ENCODE measurements at places on chromosomes 6 and 20. TPM values are rescaled to one million over a fixed set of nuclear protein-coding genes. Genes with fewer than 3 reads are reported as not detected.

DNA sequence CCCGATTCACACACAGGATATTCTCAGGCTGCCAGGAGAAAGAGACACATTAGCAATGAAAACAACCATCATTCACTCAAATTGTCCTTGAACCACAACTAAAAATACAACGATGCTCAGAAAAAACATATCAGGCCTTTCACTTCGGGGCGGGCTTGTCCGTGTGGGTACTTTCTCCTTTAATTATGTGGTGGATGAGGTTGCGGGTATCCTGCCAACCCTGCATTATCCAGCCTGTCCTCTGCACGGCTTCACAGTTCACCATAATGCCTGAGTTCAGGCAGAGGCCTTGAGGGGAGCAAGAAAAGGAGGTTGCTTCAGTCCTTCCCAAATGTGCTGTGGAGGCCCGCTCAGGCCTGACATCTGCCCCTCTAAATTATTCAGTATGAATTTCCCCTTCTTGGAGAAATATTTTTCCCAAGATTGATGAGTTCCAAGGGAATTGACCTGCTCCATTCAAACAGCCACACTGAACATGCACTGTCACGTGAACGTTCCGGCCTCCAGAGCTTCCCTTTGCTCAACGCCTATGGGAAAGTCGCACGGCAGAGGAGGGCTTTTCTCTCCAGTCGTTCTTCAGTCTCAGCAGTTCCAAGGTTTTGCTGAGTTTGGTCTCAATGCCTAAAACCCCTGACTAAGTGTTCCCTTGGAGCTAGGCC is 70.3 kb downstream of the MYLK4 start:
- no peak for DNase-seq

DNA sequence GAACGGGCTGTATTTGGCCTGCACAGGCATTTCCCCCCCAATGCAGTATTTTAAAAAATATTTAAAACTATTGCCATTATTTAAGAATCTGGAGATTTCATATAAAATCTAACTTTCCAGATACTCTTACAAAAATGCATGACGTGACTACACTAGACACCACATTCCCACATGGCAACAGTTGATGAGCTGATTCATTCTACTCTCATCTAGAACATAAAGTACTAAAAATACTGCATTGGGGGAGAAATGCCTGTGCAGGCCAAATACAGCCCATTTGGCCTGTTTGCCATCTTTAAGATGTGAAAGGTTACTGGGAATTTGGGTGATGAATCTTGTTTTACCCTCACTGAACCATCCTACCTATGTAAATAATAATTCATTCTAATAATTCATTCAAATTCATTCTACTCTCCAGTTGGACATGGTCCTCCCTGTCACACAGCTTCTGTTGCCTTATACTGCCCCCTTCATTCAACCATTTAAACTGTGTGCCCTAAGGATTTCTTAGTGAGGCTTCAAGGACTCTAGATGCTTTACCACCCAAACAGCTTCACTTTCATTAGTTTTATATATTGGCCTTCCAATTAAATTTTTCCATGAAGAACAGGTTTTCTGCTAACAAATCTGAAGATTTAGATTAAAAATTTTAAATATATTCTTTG is 6.9 kb upstream of the ZSCAN16 start:
- no peak for DNase-seq

DNA sequence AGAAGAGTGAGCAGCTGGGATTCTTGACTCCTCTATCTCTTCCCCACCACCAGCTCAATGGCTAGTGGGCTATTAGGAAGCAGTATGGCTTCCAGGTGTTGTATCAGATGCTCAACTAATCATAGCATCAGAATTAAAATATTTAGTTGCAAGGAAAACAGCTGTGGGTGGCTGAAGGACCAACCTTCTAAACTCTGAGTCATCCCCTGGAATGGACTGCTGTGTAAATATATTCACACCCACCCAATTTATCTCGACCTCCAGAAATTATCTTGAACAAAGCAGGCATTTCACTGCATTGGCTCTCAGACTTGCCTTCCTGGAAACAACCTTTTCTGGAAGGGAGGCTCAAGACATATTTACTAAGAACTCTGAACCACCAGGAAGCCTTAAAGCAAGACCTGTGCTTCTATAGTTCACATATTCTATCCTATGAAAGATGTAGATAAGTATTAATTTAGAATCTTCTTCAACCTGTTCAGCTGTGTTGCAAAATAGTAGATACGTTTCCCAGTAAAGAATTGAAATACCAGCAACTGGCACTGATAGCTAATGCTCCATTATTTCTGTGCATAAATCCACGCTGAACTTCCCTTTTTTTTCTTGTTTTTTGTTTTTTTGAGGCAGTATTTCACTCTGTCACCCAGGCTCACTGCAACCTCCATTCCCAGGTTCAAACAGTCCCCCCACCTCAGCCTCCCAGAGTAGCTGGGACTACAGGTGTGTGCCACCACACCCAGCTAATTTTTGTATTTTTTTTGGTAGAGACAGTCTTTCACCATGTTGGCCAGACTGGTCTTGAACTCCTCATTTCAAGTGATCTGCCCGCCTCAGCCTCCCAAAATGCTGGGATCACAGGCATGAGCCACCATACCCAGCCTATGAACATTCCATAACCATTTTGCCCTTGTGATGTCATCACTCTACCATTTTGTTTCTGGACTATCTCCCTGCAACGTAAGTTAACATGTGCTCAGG is 56.9 kb upstream of the CD2AP start:
- DNase-seq, result no peak

DNA sequence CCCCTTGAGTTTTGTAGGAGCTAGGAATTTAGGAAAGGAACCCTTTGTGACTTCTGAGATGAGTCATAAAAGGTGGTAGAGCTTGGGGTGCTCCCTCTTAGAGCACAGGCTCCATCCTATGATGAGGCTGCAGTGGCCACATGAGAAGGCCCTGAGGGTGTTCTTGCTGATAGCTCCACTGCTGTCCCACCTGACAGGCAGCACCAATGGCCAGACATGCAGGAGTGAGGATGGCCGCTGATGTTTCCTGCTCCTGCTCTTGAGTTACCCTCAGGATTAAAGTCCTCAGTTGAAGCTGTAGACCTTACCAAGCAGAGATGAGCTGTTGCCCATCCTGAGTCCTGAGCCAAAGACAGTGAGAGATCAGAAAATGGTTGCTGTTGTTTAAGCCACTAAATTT is 512.1 kb downstream of the CDH26 start:
- DNase-seq, result no peak

DNA sequence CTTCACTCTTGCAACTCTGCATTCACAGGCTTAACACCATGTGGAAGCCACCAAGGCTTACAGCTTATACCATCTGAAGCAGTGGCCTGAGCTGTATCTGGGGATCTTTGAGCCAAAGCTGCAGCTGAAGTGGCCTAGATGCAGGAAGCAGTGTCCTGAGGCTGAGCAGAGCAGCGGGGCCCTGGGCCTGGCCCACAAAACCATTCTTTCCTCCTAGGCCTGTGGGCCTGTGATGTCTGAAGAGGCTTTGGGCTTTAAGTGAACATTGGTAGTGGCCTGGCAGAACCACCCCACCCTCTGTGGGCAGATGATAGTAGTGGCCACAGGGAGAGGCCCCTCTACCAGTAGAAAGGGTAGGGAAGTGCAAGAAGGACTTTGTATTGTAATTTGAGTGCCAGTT is 6.9 kb upstream of the PREP start:
- DNase-seq, result no peak

- DNase-seq, result no peak
Measured at GRCh38 chr6:52403627-52404026, 16.5 kb upstream of the EFHC1 start.

DNA sequence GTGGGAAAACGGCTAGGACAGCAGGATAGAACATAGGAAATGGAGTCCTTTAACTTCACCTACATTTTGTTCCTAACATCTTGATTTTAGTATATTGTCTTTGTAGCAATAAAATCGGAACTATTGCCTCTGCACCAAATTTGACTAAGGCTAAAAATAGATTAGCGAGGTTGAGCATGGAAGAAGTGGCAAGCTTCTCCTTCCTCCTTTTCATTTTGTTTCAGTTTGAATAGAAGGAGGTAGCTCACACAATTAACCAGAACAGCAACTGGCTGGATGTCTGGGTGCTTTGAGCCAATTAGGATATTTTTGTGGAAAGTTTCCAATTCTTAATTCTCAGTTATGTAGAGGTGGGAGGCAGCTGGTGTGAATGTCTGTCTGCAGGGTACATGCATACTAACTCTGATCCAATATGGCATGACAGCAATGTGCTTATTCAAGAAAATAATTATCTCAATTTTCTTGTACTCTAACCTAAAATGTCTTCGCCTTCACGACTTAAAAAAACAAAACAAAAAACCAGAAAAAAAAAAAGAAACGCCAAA is 3.1 kb upstream of the HECA start:
- DNase-seq, result peak; percentile 67

DNA sequence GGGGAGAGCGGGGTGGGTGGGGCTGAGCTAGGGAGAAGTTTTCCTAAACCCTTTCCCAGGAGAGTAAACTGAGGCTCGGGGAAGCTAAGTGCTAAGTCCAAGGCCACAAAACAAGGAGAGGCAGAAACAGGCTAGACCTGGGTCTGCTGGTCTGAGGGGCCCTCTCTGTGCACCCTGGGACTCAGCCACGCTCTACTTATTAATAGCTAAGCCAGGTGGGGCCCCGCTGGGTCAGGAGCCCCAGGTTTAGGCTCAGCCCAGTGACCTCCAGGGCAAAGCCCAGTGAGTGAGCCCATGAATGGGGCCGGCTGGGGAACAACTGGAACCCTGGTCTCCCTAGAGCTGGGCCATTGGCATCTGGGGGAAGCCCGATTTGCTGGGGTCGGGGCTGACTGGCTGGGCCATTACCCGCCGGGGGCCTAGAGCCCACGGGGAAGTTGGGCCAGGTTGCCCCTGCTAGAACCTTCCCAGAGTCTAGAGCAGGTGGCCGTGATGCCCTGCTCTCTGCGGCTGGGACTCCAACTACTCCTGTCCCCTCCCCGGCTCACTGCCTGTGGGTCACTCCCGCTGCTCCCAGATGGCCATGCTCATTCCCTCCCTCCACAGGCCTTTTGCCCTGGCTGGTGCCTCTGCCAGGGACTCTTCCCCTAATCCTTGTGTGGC is 24.1 kb upstream of the NOL4L start:
- DNase-seq, result no peak

DNA sequence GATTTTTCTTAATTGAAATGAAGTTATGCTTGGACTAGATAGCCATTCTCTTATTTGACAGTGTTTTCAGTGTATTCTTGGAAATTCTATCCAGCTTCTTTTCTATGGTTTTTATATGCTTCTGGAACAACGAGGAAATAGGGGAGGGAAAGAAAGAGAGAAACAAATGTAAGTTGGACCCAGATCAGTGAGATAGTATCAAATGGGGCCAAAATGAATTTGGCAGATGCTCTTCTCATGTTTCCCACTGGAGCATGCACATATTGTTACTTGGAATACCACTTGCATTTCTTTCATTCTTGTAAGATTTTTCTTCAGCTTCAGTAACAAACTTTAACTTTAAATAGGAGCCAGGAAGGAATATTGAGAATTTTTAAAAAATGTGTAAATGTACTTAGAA is 312.3 kb downstream of the PRL start:
- DNase-seq, result no peak

DNA sequence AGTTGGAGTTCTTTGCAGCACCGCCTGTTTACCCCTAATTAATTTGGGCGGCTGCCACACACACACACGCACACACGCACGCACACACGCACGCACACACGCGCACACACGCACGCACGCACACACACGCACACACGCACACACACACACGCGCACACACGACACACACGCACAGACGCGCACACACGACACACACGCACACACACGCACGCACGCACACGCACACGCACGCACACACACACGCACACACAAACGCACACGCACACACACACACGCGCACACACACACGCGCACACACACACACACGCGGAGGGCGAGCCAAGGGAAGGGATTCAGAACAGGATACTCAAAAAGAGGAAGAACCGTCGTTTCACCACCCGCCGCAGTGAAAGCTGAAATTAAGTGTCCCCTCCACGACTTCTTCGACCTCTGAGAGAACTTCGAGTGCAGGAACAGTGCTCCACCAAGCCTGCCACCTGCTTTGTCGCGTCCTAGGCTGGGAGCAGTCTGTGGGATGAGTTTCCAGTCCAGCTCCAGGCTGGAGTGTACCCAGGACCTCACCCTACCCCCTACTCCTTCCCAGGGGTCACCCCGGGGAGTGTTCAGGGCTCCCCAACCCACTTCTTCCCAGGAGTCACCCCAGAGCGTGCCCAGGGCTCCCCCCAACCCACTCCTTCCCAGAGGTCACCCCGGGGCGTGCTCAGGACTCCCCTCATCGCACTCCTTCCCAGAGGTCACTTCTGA is 1.1 kb downstream of the RNASET2 start:
- peak; percentile 85 for DNase-seq

GRCh38 chr6:37504024-37504423 is 4.3 kb upstream of the CCDC167 start:
- DNase-seq, result no peak

Gene TTK
- total RNA-seq, result 0.68 TPM

Gene IL20RA
- not detected for total RNA-seq

Gene ARFGEF2
- total RNA-seq, result 34.3 TPM

Gene MLN
- total RNA-seq, result not detected

Gene TP53TG5
- total RNA-seq, result not detected

Gene CSE1L
- total RNA-seq, result 38.5 TPM

Gene WFDC2
- total RNA-seq, result 1.0 TPM
